ENCODE measurements at places on chromosomes 7 and 10.

- no peak for DNase-seq
Measured at GRCh38 chr10:126369125-126369710, 19.1 kb downstream of the ADAM12 start.

DNA sequence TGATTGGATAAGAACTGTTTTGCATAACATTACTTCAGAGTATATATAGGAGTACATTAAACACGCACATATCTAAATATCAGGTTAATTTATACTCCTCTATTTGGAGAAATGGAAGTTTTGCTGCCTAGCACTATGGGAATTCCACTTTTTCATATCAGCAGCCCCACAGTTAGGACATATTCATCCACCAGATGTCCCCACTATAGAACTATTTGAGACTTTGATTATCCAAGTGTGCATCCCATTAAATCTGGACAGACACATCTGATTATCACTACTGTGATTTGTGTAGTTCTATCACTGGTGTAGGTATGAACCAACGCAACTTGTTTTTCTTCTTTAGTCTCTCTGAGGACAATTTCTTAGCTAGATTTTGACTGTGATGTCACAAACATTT, 345.7 kb downstream of the THSD7A start:
- DNase-seq, result no peak

- no peak for DNase-seq
Measured at GRCh38 chr10:111999915-112000302, 183.7 kb downstream of the GPAM start.

GRCh38 chr10:14681305-14681704, 93.4 kb downstream of the FAM107B start:
- no peak for DNase-seq

DNA sequence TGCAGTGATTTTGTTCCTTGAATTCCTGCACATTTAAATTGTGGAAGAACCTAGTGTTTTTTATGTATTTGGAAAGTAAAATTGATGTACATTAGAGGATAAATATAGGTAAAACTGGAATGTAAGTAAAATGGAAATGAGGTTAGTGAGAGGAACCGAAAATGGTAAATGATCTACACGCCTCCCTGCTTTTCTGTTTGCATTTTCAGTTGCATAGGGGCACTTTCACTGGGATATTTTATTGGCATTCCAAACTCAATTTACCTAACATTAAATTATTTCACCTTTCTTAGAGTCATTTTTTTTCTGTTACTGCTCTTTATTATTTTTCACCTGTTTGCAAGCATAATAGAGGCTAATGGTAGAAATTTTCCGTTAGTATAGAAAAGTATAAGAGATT, 8.0 kb downstream of the CDK13 start:
- DNase-seq, result no peak

GRCh38 chr7:118844748-118845147, 620.2 kb downstream of the ANKRD7 start:
- no peak for DNase-seq

DNA sequence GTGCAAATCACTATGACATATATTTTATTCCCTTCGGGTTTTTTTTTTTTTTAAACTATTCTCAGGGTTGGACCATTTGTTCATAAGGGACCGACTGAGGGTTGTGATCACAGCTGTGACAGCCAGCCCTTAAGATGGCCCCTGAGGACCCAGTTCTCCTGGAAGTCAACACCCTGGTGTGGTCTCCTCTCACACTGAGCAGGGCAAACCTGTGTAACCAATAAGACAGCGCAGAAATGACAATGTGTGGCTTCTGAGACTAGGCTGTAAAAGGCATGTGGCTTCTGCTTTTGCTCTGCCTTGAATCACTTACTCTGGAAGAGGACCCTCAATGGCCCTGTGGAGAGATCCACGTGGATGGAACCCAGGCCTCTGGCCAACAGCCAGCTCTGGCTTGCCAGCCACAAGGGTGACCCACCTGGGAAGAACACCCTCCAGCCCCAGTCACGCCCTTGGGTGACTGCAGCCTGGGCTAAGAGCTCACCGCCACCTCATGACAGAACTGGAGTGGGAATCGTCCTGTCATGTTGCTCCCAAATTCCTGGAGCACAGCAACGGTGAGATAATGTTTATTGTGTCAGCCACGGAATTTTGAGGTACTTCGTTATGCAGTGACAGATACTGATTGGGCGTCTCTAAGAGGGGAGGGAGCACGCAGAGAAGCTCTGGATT, 127.1 kb downstream of the CLEC2L start:
- no peak for DNase-seq

Measured in activated CD4-positive, alpha-beta T cell treated with anti-CD3 and anti-CD28 coated beads for 24 hours (primary cell).